Activated CD4-positive, CD25-positive, alpha-beta regulatory T cell treated with anti-CD3 and anti-CD28 coated beads, Interleukin-2, amount 50 U/mL, for 16 hours (primary cell): ENCODE measurements at places on chromosomes 2 and 18.

DNA sequence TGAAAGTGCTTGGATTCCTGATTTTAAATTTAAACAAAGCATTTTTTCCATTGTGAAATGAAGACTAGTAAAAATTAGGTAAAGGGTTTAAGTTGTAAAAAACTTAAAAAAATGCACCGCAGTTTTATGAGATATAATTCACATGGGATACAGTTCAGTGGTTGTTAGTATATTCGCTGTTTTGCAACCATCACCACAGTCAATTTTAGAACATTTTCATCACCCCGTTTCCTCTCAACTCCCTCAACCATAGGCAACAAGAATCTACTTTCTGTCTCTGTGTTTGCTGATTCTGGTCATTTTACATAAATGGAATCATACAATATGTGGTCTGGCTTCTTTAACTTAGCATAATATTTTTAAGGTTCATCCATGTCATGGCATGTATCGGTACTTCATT lies 4.0 kb downstream of the DGKD start:
- DNase-seq = no peak

GRCh38 chr2:183186296-183186695 lies 62.1 kb downstream of the NUP35 start:
- DNase-seq = no peak

- DNase-seq = no peak
These were observed 91.1 kb downstream of the TPO start for GRCh38 chr2:1504311-1504750.

- DNase-seq = no peak
These were observed 1.6 kb downstream of the PPP3R1 start for GRCh38 chr2:68250652-68251186.

DNA sequence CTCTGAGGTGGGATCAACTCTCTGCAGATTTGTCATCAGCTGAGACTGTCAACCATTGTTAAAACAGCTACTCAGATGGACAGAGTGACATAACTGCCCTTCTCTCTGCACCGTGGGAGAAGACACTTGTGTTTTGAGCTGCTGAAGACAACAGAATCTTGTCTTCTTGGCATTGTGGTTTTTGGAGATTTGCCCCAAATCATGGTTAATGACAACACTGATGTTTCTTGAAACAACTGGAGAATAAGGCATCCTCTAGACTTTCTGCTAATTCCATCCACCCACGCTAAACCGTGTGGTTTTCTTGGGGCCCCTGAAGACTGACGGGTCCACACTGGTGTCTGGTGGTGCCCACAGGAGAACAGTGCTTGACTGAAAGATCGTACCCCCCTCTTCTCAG lies 39.5 kb downstream of the SH3BP4 start:
- DNase-seq = no peak
